ENCODE measurements at places on chromosomes 5 and 9.

GRCh38 chr9:77839459-77840140 is 191.5 kb upstream of the GNA14 start:
- no peak for DNase-seq

GRCh38 chr9:88658311-88658822 is 123.4 kb downstream of the NXNL2 start:
- DNase-seq = no peak

- DNase-seq = no peak
These were observed 137.9 kb upstream of the SLC24A2 start for GRCh38 chr9:19926774-19927173.

GRCh38 chr9:104921067-104921741 is 6.8 kb downstream of the ABCA1 start:
- no peak for DNase-seq

- no peak for DNase-seq
These were observed 830 bp downstream of the PRRC1 start for GRCh38 chr5:127518319-127518621.

DNA sequence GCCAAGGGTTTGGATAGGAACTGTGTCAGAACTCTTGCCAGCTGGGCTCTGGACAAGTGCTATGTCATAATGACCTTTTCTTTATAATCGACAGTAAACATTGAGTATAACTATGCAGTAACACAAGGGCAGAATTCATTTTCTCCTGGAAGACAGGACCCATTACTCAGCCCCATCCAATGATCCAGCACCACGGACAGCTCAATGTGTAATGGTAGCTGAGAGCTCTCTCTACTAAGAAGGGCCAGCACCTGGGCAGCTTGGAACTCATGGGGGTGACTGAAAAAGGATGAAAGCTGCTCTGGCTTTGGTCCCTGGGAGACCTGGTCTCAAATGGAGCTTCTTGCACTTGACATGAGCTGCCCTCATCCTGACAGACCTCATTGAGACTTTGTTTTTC is 347.8 kb downstream of the TRIM32 start:
- DNase-seq = no peak

GRCh38 chr5:31913808-31914207 is 260.3 kb downstream of the GOLPH3 start:
- no peak for DNase-seq
